ENCODE measurements at places on chromosomes 6 and 20.

- no peak for DNase-seq
Observed at GRCh38 chr6:3977875-3978711, 100.8 kb downstream of the FAM217A start.

- DNase-seq = no peak
Observed at GRCh38 chr6:160259598-160259997, 977 bp upstream of the SLC22A2 start.

DNA sequence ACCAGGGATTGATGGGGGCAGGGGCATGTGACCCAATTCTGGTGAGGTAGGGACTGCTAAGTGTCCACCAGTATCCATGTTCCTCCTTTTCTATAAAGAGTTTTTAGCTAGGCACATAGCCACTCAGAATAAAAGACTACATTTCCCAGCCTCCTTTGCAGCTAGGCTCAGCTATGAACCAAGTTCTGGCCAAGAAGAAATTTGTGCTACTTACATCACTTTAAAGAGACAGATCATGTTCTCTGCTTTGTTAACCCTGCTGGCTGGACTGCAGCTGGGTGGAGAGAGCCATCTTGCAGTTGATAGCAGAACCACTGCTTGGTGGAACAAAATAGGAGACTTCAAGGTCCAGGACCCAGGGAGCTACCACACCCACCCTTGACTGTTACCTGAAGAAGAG, 5.3 kb upstream of the CCM2L start:
- DNase-seq = no peak

DNA sequence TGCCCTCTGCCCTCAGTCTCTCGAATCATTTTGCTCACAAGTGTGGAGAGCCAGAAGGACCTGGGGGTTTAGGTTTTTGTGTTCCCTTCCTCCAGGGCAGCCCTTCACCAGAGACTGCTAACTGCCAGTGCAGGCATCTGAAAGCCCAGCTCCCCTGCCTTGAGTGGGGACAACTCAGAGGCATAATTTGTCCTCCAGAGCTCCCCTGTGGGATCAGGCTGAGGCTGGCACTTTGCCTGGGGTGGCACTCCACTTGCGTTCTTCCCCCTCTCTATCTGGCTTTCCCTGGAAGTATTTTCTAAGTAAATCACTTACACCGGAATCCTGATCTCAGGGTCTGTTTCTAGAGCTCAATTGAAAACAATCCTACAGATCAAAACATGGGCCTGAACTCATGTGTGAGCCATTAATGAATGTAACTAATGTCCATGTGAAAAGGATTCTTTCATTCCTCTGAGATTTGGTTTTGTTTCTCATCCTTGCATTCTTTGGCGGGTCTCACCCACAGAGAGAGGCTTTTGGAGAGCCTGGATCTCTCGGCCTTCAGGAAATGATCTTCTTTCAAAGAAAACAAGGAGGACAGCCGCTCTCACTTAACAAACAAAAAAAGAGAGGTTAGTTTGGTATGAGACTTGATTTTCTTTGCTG, 125.7 kb upstream of the RIPOR2 start:
- no peak for DNase-seq

DNA sequence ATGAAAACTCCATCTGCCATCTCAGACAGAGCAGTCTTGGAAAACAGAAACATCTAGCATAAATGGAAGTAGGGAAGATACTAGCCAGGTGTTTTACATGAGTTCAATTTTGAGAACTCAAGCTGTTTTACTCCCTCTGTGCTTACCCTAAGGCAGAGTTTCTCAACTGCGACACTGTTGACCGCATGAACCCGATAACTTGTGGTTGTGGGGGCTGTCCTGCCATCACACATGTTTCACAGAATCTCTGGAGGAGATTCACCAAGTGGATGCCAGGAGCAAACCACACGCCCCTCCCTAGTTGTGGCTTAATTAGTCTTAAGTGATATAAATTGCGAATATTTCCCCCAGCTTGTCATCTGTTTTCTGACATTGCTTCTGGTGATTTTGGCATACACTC, 2.3 kb upstream of the SERPINB6 start:
- DNase-seq = no peak

GRCh38 chr6:101747716-101748115, 354.2 kb downstream of the GRIK2 start:
- no peak for DNase-seq

GRCh38 chr6:139423971-139424667, 49.7 kb upstream of the CITED2 start:
- no peak for DNase-seq

- no peak for DNase-seq
Observed at GRCh38 chr6:158207422-158207788, 39.3 kb downstream of the GTF2H5 start.

GRCh38 chr6:10837995-10838793, at the start of gene MAK:
TSS of gene MAK (minus strand) at chr6:10838539. CDS start at chr6:10830648, 7,891 bp downstream.
- peak; percentile 73 for DNase-seq

GRCh38 chr6:156098839-156099238, 643.2 kb upstream of the NOX3 start:
- DNase-seq = no peak

- DNase-seq = no peak
Observed at GRCh38 chr6:124470803-124471202, 491.4 kb upstream of the RNF217 start.

- no peak for DNase-seq
Observed at GRCh38 chr20:21874127-21874526, 168.7 kb downstream of the PAX1 start.
